ENCODE measurements at places on chromosomes 7 and 10.

GRCh38 chr10:78974617-78975317 is 94.0 kb upstream of the ZMIZ1 start:
- DNase-seq: no peak

DNA sequence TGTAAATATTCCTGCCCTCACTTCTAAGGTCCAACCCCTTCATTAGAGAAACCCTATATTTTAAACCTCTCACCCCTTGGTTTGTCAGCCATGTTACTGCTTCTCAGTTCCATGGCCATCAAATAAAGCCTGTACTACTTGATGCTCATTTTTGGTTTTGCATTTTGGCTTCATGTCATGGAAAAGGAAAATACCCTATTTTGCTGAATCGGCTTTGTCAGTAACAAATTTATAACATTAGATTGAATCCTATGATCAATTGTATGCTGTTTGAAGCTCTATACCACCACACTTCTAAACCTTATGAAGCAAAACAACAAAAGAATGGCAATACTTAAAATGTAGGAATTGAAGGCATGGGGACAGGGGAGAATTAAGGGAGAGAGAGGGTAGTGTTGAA is 333.1 kb downstream of the ETV1 start:
- no peak for DNase-seq

GRCh38 chr10:21993360-21994001 is 10.0 kb downstream of the DNAJC1 start:
- DNase-seq: no peak

- DNase-seq: no peak
These were observed 62.7 kb upstream of the STRIP2 start for GRCh38 chr7:129371487-129371886.

GRCh38 chr10:17200001-17200911 is 1.2 kb downstream of the TRDMT1 start:
- no peak for DNase-seq

- no peak for DNase-seq
These were observed 449.8 kb downstream of the DNAJB6 start for GRCh38 chr7:157786375-157787274.

- no peak for DNase-seq
These were observed 277.5 kb downstream of the PTPRN2 start for GRCh38 chr7:158309868-158310763.

- no peak for DNase-seq
These were observed 110.1 kb downstream of the NRP1 start for GRCh38 chr10:33224251-33224965.

GRCh38 chr10:126904818-126905701 is at the start of gene DOCK1:
DOCK1 (plus strand) TSS chr10:126905428; CDS start chr10:126905518, 90 bp downstream.
- no peak for DNase-seq

DNA sequence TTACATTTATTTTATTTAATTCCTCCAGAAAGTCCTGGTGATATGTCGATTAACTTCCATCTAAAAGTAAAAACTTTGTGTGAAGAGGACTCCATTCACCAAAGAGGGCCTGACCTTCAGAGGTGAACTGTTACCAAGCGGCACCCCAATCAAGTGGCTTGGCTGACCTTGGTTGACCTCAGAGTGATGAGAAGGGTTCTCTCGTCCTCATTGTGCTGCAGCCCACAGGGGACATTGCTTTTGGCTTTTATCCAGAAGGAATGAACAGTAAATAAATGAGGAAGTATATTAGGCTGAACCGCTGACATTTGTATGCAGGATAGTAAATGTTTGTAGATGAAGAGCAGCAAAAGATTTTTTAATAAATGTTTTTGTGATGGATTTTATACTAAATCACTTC is 172.4 kb upstream of the MKI67 start:
- no peak for DNase-seq

DNA sequence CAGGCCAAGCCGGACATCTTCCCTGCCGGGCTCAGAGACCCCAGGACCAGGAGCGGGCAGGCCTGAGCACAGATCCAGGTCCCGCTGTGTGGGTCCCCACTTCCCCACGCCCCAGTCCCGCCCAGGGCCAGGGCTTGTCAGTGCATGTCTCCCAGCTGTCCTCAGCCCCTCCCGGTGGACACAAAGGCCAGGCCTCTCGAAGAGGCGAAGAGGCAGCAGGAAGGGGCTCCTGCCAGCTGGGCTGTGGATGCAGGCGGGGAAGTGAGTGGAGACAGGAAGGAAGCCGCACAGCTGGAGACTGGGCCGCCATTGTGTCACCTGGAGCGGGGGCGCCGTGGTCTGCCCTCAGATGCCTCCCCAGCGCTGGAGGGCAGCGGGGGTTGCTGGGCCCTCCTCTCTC is 4.8 kb downstream of the GRIFIN start:
- no peak for DNase-seq

All from NCI-H2081 treated with DMSO at 0.1 percent for 48 hours (cell line).